ENCODE measurements at places on chromosomes 12 and 14.
A peak's percentile ranks its signal among the peaks of the same experiment; 100 is the strongest.

DNA sequence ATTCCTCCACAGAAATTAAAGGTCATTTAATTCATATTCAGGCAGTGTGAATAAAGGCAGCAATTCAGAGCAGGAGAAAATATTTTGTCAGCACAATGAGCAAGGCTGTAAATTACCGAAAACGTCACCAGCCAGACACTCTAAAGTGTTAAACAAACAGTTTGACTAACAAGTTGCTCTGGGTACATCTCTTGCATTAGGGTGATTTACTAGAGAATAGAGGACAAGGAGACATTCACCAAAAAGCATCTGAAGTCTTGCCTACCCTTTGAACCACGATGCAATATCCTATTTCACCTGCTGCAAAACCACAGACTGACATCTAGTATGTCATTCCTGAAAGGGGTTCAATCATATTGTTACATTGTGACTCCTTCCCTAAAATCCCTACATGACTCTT lies 27.1 kb upstream of the GPHB5 start:
- DNase-seq: no peak

DNA sequence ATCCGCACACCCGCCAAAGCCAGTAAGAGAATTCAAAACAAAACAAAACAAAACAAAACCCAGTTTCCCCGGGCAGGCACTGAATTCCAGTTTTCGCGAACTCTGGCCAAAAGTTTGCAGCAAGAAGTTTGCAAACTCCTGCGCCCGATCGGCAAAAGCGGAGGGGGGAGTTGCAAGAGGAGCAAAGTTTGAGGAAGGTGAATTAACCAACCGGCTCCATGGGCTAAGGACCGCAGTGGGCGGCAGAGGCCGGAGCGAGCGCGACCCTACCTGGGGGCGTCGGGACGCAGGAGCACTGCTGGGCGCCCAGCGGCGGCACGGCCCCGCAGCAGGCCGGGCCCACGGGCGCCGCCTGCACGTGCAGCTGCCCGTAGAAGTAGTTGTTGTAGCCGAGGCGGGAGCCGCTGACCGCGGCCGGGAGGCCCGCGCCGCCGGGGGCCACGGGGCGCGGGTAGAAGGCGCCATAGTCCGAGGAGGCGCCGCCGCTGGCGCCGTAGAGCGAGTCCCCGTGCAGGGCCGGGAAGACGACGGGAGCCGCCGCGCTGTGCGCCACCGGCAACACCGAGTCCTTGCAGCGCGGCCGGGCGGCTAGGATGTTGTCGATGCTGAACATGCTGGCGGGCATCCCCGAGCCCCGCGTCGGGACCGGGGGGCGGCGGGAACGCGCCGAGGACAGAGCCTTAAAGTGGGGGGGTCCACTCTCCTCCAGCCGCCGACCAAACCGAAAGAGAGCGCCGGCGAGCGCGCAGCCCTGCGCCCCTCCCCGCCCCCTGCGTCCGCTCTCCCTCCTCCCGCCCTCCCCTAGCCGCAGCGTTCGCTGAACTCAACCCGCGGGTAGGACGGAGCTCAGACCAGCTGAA lies at the start of gene GSC:
GSC (minus strand) TSS at position 723 of the 860 bp plus-strand sequence; CDS start at position 625, 98 bp downstream.
- peak; percentile 75 for DNase-seq

DNA sequence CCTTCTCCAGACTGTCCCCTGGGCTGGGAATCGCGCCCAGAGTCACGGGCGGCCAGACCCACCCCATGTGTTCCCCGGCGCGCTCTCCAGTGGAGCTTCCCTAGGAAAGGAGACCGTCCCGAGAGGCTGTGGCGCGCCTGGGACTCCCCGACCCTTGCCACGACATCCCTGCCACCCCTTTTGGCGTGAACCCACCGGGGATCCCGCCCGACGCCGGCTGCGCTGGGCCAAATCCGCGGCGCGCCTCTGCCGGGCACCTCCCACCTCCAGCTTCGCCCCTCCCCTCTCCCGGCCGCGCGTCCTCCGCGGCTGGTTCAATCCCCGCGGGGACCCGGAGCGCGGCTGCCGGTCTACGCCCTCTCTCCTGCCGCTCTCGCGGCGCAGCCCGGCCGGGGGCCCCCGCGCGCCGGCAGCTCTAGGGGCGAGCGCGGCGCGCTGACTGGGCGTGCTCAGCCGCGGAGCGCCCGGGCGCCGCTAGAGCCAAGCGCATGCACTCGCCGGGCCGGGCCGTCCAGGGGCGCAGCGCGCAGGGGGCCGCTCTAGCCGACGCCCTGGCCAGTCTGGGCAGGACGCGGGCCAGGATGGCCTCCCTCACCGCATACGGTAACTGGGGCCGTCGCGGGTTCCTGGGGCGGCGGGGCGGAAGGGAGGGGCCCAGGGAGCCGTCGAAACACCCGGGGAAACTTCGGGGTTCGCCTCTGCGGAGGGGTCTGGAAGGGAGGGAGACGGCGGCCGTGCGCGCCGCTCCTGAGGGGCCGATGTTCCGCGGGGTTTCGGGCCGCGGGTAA lies 77.4 kb upstream of the ANO4 start:
- no peak for DNase-seq

DNA sequence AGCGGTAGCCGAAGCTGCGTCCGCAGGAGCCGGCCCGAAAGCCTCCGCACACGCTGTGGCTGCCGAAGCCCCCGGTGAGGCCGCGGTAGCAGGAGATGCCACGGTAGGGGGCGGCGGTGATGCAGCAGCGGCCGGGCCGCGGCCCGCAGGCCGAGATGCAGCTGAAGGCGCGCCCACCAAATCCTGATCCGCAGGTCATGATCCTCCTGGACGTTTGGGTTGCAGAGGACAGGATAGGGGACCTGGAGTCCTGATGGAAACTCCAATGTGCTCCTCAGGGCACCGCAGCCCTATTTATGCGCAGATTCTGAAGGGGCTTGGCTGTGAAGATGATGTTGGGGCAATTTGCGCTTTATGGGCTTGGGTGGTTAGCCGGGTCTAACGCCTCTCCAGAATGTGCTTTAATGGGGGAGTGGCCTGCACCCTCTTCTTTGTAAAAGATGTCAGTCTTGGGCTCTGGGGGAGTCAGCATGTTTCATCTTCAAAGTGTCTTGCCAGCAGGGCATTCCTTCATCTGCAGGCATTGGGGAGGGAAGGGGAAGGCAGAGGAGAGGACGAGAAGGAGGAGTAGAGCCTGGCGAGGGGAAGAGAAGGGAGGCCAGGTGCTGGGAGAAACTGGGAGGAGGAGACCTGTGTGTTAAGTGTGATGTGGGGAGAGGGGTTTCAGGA lies at the start of gene KRT81:
KRT81 (minus strand) TSS at position 268 of the 669 bp plus-strand sequence; CDS start at position 199, 69 bp downstream.
- DNase-seq: no peak

GRCh38 chr14:59727073-59727661 lies 143.4 kb downstream of the RTN1 start:
- no peak for DNase-seq

DNA sequence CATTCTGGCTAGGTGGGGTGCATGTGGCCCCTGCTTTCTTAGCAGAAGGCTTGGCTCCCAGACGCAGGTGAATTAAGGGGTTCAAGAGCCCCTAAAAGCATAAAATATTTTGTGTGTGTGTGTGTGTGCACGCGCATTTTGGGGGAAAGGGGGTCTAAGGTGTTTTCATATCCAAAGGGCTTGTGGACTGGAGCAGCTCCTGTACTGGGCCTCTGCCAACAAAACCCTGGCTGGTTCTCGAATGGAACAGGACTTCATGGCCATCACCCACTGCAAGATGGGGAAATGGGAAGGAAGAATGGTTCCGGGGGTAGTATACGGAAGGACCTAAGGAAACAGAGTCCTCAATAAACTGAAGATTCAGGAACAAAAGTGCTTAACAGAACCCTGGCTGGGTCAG lies 3.9 kb upstream of the ATN1 start:
- DNase-seq: no peak

DNA sequence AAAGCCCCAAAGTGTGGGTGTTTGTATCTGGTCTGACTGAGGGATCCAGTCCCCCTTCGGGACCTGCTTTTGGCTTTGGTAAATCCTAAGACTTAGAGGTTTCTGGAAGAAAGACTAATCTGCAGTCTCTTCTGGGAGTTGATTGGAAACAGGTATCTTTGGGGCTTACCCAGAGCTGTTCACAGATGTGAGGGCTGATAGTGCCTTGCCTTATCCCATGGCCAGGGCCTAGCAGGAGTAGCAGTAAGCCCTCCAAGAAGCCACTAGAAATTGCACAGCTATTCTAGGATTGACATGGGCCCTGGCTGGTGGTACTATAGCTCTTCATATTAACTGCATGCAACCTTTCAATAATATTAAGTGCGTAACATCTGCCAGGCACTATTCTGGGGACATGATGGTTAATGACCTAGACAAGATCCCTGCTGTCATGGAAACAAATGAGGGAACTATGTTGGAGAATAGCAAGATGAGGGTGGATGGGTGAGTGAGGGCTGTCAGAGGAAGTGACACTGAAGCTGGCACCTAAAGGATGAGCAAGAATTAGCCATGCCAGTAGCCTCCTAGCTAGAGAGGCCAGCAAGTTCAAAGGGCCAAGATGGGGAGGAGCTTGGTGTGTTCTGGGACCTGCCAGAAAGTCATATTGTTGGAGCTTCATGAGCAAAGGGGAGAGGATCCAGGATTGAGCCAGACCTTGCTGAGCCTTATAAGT lies 71.7 kb downstream of the CRADD start:
- DNase-seq: no peak

DNA sequence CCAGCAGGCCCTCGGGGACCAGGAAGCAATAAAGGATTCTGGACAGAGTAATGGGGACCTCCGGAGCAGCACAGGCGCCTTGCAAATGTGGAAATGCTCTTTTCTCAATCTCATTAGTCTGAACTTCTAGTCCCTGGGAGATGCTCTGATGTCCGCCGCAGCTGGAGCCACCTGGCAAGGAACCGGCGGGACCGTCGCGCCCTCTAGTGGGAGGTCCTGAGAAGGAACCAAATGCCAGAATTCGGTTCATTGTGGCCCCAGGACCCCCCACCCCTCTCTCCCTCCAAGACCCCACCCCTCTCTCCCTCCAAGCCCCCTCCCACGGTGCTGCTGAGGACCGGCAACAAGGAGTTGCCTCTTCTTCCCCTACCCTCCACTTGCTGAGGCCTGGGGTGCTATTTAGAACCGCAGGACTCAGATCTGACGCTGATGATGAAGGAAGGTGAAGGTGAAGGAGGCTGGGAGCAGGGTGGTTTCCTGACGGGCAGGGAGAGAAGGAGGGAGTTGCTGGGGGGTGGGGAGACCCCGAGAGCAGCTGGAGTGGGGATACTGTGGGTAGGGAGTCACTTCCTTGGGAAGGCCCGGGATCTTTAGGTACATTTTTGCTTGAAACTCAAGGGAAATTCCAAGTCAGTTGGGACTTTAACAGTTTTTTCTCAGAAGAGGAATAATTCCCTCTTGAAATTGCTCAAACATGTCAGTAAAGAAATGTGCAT lies 42.5 kb downstream of the SMIM41 start:
- peak; percentile 48 for DNase-seq

DNA sequence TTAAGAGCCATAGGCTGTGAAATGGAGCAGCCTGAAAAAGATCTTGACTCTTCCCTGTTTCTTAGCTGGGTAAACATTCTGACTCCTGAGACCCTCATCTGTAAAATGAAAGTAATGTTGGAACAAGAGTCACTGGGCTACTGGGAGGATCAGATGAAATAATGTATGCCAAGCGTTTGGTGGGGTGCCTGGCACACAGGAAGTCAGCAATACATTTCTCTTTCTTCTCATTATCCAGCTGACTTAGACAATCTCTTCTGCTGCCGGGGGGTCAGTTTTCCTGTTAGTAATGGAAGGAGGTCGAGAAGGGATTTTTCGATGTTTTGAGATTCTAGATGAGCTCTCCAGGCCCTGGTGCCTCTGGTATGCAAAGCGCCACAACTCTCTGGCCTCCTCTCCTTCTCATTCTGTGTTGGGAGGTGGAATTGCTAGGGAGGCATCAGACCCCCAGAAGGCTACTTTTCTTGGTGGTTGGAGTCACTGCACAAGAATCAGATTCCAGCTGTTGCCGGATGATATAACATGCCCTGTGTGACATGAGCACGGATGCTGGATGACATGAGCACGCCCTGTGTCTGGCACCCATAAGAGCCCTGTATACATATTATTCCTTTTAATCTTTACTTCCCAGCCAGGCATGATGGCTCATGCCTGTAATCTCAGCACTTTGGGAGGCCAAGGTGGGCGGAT lies 4.3 kb downstream of the OASL start:
- no peak for DNase-seq

DNA sequence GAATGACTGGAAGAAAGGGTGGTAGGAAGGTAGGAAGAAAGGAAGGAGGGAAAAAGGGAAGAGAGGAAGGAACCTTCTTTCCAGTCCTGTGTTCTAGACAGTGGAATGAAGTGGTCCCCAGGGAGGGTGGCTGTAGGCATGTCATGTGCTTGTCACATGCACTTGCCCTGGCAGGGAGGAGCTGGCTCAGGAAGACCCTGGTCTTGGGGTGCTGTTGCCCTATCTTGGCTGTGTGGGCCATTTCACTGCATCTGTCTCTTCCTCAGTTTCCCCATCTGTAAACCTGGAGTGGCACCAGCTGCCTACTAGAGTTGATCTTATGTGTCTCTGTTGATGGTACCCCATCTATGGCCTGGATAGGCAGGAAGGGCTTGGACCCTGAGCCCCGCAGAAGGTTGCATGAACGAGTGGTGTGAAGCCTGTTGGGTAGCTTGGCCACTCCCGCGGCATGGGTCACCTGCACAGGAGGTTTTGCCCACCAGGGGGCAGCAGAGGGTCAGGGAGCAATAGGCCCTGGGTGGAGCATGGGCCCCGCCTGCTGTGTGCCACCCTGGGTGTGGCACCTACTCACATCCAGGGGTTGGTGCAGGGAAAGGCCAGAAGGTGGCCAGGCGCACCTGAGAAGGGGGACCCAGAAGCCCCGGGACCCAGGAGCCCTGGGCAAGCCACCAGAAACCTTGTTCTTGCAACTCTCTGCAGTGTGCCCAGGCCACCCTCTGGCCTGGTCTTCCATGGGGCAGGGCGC lies 25.1 kb downstream of the MEG3 start:
- no peak for DNase-seq

- DNase-seq: no peak
These were observed 54.9 kb upstream of the HIF1A start for GRCh38 chr14:61640158-61641136.

DNA sequence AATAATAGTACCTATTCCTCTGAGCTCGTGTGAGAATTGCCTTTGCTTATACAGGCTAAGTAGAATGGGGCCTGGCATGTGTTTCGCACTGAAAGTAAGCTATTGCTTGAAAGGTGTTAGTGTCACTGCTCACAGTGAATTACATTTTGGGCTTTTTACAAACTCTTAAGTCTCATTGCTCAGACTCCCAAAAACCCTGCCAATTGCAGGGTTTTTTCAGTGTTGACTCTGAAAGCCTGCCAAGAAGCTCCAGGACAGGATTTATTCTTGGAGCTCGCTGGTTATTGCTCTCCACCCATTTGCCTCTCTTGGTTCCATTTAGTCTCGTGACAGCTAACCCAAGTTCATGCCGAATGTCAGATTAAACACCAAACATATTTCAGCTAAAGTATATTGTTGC lies 39.8 kb downstream of the NOPCHAP1 start:
- DNase-seq: peak; percentile 79
